ENCODE measurements at places on chromosomes 4 and X.
A peak's percentile ranks its signal among the peaks of the same experiment; 100 is the strongest.

GRCh38 chr4:29309050-29309449 lies 1411.1 kb upstream of the PCDH7 start:
- no peak for DNase-seq

GRCh38 chr4:1236103-1236641 lies 12.8 kb downstream of the CTBP1 start:
- no peak for DNase-seq

GRCh38 chrX:142663330-142664095 lies 362.2 kb upstream of the SPANXN4 start:
- DNase-seq, result no peak

DNA sequence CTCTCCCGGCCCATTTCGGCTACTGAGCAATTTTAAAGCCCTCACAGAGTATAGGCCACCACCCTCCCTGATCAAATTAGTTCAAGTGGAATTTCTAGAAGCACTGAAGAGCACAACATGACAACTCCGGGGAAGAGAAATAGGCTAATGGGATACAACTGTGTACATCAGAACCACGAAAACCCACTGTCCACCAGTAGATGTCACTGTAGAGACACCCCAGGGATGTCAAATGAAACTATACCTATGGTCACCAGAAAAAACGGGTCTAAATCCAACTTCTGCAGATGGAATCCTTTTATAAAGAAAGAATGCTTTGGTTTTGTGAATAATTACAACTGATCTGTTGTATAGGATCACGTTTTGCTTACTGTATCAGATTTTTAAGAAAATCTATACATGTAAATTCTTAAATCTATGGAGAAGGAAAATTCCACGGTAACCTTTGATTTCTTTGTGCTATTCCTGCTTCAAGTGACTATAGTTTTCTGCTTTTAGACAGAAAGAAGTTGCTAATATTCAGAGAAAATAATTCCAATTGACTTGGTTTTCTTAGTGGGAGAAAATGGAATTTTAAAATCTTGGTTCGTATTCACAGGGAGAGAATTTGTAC lies 29.5 kb upstream of the MAP3K15 start:
- peak; percentile 38 for DNase-seq

DNA sequence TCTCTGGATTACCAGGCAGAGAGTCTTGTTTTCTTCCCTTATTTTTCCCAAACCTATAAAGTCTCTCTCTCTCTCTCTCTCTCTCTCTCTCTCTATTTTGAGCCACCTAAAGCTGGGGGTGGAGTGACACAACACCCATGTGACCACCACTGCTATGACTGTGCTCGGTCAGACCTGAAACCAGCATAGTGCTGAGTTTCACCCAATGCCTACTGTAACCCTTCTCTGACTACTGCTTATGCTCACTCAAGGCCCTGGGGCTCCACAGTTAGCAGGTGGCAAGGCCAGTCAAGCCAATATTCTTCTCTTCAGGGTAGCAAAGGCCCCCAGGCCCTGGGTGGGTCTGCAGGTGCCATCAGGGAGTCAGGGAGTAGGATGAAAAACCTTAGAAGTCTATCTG lies 114.7 kb upstream of the ARMCX2 start:
- no peak for DNase-seq

DNA sequence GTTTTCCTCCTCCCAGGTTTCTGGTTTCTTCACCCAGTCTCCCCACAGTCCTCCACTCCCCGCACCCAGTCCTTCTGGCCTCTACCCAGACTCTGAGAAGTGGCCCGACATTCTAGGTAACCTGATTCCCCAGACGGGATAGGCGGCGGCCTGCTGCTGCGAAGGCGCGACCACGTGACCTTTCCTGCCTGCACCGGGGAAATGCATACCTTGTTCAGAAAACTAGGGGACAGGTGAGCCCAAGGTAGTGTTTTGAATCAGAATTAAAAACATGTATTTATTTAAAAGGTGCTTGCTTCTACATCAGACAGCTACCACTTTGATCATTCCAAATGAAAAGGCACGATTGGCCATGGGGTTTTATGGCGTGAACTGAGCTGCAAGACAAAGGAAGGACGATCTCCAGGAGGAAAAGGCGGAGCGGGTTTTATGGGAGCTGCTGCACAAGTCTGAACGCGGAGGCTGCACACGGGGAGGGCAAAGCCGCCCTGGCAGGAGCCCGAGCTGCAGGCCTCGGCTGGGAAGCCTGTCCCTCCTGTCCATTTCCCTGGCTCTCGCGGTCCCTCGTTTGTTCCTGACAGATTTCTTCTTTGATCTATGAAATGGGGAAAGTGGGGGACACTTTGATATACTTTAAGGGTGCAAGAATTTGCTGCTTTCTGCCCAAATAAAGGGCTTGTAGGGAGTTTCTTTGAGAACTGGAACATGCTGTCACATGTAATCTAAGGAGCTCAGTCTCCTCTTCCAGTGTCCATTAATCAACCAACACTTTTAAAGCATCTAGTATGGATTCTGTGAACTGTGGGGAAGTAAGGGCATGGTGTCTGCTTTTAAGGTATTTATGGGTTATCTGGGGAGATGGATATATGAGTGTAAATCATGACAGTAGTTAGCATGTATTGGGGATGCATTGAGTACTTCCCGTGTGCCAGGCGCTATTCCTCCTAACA lies 150.9 kb downstream of the SPRY1 start:
- DNase-seq, result no peak

GRCh38 chr4:11416767-11417113 lies 12.0 kb downstream of the HS3ST1 start:
- no peak for DNase-seq
